Tibial nerve (tissue), 4 donors: ENCODE measurements at places on chromosomes 2 and 18. TPM values are rescaled to one million over a fixed set of nuclear protein-coding genes. Genes with fewer than 3 reads are reported as not detected.

- peak overlapping the region; percentile 93 for H3K27ac ChIP-seq
- H3K4me3 ChIP-seq, result peak overlapping the region; percentile 73
- peaks cover 6% of the 10 kb centered on the region for H3K36me3 ChIP-seq
- H3K27me3 ChIP-seq, result no peaks in the 10 kb centered on the region
Measured at GRCh38 chr2:71067567-71068217, 756 bp upstream of the NAGK start.

DNA sequence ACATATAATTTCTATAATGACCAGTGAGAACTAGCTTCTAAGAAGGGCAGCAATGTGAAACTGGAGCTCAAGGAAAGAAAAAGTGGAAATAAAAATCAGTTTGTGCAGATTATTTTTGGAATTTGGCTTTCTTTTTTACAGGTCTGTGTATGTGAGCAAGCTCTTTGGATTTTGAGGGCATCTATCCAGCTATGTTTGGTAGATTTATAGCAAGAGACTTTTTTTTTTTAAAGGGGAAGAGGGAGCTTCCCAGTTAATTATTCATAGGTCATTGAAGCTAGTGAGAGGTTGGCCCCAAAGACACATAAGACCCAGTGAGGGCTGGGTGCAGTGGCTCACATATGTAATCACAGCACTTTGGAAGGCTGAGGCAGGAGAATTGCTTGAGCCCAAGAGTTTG, 24.0 kb upstream of the COLEC12 start:
- no peak for DNase-seq
- no peaks in the 10 kb centered on the region for H3K36me3 ChIP-seq
- no peaks in the 10 kb centered on the region for H3K4me1 ChIP-seq
- no peaks in the 10 kb centered on the region for H3K27me3 ChIP-seq

DNA sequence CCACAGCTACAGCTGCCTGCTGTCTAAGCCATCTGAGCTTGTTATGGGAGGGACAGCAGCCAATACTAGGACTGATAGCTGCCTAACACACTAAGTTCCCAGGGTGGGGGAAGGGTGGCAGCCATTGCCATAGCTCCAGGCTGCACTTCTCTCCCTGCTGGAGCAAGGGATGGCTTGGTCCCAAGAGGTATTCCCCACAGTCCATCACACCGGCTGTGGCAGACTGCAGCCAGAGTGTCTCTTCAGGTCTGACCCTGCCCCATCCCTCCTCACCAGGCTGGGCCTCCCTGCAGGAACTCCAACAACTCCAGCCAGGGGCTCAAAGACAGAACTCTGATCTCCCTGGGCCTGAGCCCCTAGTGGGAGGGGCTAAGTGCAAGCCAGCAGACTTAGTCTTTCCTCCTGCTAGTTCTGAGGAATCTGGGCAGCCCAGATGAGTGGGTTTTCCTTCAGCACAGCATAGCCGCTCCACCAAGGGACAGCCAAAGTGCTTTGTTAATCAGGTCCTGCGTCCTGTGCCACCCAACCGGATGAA, 632.1 kb downstream of the SOCS6 start:
- no peak overlapping the region for H3K27ac ChIP-seq
- DNase-seq, result no peak
- H3K4me3 ChIP-seq, result no peak overlapping the region
- no peaks in the 10 kb centered on the region for H3K4me1 ChIP-seq
- H3K36me3 ChIP-seq, result no peaks in the 10 kb centered on the region

Gene UGT1A6
- total RNA-seq, result 0.39 TPM

Gene ADD2
- total RNA-seq, result 6.0 TPM

- H3K36me3 ChIP-seq, result no peaks in the 10 kb centered on the region
- no peak overlapping the region for H3K27ac ChIP-seq
- no peaks in the 10 kb centered on the region for H3K27me3 ChIP-seq
- no peak overlapping the region for H3K4me3 ChIP-seq
- no peak for DNase-seq
Measured at GRCh38 chr2:5121642-5122041, 570.5 kb upstream of the SOX11 start.

Gene LRRTM4
- 8.1 TPM for total RNA-seq
